Stimulated activated CD4-positive, alpha-beta T cell treated with anti-CD3 and anti-CD28 coated beads, Interleukin-1b, Interleukin-23, amount 100 ng/mL, for 1 hour (primary cell): ENCODE measurements at places on chromosomes 2 and 18.

DNA sequence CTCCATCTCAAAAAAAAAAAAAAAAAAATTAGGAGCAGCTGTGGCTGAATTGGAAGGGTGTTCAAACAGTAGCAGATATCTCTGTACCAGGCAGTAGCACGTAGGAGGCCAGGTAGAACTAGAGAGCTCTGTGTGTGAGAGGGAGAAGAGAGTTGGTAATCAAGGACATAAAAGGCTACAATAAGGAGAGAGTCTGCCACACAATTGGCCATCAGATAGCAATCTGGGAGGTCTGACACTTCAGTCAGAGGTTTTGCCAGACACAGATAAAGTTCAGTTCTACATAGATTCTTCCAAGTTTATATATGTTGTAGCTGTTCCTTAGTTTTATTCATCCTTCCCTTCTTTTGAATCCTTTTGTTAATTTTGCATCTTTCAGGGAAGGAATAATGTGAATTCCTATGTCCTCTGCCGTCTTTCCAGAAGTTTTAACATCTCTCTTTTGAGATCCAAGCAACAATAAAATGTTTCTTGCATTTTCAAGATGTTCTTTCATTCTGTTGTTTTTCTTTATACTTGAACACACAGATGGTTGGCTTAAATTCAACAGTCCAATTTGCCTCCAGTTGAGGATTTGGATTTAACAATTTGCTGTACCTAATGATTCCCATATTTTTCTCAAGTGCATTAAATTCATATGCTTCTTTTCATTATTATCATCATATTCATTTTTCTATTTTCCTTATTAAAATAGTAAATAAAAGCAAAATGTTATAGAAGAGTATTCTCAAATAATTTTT lies 600.3 kb upstream of the GCFC2 start:
- no peak for DNase-seq

DNA sequence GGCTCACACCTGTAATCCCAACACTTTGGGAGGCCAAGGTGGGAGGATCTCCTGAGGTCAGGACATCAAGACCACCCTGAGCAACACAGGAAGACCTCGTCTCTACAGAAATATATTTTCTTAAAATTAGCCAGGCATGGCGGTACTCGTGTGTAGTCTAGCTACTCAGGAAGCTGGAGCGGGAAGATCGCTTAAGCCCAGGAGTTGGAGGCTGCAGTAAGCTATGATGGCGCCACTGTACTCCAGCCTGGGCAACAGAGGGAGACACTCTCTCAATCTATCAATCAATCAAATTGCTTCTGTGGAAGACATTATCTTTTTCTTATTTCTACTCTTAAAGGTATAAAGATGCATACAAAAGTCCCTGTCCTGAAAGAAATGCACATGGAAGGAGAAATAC lies 11.3 kb downstream of the FEZ2 start:
- DNase-seq = no peak

- no peak for DNase-seq
Observed at GRCh38 chr2:212979799-212980198, 171.6 kb downstream of the IKZF2 start.

DNA sequence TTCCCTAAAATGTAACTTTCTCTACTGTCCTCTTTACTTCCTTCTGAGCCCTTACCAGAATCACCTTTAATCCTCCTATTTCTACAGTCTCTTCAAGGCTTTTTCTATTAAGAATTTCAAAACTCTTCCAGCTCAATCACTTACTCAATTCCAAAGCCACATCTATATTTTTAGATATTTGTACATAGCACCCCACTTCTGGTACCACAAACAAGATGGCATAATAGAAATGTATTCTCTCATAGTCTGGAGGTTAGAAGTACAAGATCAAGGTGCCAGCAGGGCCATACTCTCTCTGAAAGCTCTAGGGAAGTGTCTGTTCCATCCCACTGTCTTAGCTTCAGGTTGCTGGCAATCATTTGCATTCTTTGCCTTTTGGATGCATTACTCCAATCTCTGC lies 11.1 kb downstream of the ZSCAN30 start:
- no peak for DNase-seq

- DNase-seq = no peak
Observed at GRCh38 chr2:147173189-147173581, 671.6 kb upstream of the ACVR2A start.

- DNase-seq = no peak
Observed at GRCh38 chr2:216109962-216110614, 940 bp downstream of the XRCC5 start.

DNA sequence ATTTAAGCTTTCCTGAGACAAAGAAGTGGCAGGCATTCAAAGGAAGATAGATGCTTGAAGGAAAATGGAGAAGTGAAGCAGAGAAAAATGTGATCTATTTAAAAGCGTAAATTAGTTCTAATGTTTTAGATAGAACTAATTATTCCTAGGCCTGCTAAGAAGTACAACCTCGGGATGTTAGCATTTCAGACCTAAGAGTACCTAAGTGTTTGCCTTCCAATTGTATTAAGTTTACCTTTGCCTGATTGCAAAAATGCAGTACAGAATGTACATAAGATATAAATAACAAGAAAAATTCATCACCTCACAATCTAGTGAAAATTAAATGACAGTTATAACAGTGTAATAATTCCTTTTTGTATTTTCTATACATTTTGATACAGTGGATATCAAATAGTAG lies 71.1 kb upstream of the HNMT start:
- DNase-seq = no peak

- no peak for DNase-seq
Observed at GRCh38 chr2:59529726-59530125, 1023.7 kb downstream of the BCL11A start.

GRCh38 chr18:40868110-40868858 lies 1086.8 kb upstream of the PIK3C3 start:
- no peak for DNase-seq

DNA sequence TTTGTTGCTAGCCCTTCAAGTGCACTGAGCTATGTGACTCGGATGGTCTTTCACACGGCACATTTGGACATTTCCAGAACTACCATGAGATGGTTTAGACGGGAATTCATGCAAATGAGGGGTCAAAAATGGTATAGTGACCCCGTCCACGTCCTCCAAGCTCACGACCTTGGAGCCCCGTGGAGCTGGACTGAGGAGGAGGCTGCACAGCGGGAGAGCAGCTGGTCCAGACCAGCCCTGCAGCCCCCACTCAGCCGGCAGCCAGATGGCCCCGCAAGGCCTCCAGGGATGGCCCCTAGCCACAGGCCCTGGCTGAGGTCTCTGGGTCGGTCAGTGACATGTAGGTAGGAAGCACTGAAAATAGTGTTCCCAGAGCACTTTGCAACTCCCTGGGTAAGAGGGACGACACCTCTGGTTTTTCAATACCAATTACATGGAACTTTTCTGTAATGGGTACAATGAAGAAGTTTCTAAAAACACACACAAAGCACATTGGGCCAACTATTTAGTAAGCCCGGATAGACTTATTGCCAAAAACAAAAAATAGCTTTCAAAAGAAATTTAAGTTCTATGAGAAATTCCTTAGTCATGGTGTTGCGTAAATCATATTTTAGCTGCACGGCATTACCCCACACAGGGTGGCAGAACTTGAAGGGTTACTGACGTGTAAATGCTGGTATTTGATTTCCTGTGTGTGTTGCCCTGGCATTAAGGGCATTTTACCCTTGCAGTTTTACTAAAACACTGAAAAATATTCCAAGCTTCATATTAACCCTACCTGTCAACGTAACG lies 88.8 kb downstream of the EPAS1 start:
- no peak for DNase-seq

DNA sequence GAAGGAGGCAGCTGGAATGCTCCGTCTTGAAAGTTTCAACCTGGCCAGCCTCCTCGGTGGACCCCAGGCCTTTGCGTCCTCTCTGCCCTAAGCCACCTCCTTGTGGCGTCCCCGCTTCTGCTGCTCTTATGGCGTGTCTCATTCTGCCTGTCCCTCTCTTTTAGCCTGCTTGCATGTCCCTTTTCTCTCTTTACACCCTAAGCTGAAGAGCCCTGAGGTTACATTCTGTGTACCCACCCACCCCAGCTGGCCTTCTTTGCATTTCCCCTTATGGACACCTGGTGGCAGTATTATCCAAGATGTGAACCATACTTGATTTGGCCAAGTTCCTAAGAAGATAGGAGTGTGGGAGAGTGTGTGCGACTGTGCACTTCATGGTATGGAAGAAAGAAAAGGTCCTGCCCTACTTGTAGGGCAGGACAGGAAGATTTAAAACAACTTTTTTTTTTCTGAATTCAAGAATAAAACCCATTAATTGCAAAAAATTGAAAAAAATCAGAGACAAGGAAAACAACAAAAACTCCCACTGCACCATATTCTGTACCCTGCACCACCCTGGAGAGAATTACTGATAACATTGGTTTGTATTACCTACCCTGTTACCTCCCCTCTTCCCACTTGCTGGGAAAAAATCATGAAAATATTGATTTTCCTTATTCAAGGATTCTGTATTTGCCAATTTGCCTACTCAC lies 77.4 kb downstream of the DYSF start:
- no peak for DNase-seq

GRCh38 chr2:30686669-30687068 lies 120.6 kb downstream of the CAPN13 start:
- no peak for DNase-seq

- DNase-seq = no peak
Observed at GRCh38 chr2:176650104-176650837, 381.0 kb downstream of the MTX2 start.

DNA sequence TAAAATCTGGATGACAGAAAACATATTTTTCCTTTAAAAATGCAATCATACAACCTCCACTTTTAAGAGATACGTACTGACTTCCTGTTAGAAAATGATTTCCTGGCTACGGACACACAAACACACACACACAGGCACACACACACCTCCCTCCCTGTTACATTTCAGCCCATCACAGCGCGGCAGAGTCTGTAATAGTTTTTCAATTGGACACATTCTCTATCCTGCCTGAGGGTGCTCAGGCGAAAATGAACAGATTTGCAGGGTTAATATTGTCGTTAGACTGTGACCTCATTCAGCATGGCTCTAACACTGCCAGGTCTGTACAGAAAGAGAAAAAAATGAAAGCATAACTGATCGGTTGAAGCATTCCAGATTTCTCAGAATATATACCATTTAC lies 45.0 kb downstream of the KCTD1 start:
- no peak for DNase-seq

DNA sequence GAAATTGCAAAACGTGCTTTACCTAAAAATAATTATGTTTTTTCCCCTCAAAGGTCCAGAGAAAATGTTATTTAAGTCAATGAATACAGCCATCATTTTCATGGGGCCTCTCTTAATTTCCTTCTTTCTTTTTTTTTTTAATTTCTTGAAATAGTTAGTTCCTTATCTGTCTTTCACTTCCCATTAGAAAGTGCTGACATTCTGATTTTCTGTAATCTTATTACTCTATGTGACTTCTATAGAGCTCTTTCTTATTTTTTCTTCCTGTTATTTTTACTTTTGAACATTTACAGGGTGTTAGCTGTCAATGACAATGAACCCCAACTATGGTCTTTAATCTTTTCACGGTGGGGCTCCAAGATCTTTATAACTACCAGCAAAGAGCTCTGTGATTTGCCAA lies 30.0 kb downstream of the CTLA4 start:
- DNase-seq = no peak

DNA sequence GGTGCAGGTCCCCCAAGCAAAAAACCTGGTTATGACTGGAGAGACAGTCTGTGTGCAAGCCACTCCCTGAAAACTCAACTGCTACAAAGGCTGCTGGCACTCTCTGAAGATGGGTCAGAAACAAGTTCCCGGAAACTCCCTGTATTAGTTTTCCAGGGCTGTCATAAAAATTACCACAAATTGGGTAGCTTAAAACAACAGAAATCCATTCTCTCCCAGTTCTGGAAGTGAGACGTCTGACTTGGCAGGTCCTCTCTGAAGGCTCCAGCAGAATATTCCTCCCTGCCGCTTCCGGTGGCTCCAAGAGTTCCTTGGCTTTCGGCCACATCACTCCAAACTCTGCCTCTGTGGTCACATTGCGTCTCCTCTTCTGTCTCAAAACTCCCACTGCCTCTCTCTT lies 30.1 kb upstream of the SERPINE2 start:
- no peak for DNase-seq

GRCh38 chr2:203936535-203936934 lies at the start of gene ICOS:
ICOS (plus strand) TSS chr2:203936763; CDS start chr2:203936815, 52 bp downstream.
- DNase-seq = no peak
